Right renal pelvis (tissue), 4 donors: ENCODE measurements at places on chromosomes 5 and 9. TPM values are rescaled to one million over a fixed set of nuclear protein-coding genes. Genes with fewer than 3 reads are reported as not detected.
A peak's percentile ranks its signal among the peaks of the same experiment; 100 is the strongest.

DNA sequence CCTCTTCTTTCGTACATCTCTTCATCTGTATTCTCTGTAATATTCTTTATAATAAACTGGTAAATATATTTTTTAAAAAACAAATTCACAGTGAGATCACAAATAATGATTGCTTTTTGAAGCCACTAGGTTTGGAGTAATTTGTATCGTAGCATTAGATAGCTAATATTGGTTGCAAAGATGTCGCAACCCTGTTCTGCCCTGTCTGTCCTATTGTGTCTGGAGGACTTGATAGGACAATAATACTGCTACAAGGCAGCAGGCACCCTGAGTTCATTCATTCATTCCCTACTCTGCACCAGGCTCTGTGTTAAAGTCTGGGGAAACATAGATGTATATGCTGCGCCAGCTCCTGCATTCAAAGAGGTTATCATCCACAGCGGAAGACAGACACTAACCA, 206.7 kb upstream of the KLF4 start:
- DNase-seq, result no peak

DNA sequence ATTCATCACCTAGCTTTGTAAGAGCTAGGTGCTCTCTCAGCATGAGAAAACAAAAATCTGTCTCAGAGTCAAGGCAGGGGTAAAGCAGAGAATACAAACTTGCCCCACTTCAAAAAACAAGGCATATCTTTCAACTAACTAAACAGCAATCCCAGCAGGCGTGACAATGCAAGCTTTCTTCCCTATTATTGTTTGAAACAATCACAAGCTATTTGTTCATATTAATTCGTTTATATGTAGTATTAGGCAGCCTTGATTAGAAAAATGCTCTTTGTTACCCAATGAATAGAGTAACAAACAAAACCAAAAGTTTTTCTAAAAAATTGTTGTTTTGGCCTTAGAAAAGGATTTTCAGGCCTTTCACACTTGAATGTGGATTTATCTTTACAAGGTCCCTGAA, 71.1 kb downstream of the LPAR1 start:
- DNase-seq, result no peak

DNA sequence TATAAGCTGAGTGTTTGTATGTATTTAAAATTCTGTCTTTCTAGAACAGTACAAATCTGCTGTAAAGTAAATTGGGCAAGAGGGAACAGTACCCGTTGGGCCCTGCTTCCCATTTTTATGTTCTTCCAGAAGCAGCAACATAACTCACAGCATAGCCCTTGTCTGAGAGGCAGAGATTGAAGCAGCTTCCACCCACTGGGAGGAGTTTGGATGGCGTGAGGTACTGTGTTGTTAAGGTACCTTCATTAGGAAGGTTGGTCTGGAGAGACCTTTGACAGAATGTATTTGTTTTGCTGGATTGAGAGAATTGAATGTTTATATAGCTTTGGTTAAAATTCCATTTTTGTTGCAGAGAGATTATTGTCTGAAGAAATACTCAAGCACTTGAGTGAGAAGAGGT, 24.8 kb downstream of the RAI14 start:
- DNase-seq, result no peak

The MARCOL gene
- polyA plus RNA-seq, result 0.12 TPM

DNA sequence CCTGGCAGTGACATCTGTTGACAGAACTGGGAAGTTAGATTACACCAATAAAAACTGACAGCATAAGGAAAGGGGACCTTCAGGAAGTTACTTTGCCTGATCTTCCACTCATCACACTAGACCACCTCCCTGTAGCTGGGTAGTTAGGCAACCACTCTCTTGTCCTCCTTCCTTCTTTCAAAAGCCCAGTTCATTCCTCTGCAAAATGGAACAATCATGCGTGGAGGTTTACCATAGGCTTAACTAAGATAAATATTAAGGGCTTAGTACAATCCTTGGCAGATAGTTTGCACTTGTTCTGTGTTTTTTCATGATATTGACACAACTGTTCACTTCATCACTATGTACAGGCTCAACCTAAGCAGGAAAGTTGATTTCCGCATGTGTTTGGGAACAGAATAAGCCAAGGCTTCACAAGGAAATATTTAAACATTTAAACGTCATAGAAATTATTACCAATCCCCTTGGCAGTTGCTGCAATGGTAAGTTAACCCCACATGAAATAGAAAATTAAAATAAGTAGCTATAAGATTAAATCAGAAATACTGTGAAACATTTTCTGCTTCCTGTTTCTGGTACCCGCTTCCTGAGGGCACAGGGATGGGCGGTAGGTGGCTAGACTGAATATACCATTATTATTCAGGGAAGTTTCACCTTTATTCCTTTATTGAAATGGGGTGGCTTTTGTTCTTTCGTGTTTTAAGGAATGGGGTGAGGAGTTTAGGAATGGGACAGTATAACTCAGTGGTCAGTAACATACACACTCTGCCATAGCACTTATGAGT, 9.9 kb upstream of the PTGER4 start:
- no peak for DNase-seq

The CARTPT gene
- polyA plus RNA-seq, result not detected

DNA sequence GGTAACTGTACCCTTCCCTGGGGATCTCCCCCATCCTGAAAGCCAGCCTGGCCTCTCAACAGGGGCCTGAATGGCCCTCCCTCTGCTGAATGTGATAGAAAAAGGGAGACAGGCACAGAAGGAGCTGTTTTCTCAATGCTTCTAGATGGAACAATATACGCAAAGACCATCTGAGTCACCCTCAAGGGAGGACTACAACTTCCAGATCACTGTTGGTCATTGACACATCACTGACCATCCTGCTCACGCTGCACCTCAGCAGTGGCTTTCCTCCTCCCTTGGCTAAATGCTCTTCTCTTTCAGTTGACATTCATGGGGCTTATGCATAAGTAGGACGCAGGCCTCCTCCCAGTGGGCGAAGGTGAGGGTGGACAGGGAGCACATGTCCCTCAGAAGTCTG, 112.2 kb upstream of the SHB start:
- no peak for DNase-seq

GRCh38 chr5:122035913-122036312, 42.1 kb downstream of the LOX start:
- no peak for DNase-seq

The ASPN gene
- polyA plus RNA-seq, result 16.8 TPM

DNA sequence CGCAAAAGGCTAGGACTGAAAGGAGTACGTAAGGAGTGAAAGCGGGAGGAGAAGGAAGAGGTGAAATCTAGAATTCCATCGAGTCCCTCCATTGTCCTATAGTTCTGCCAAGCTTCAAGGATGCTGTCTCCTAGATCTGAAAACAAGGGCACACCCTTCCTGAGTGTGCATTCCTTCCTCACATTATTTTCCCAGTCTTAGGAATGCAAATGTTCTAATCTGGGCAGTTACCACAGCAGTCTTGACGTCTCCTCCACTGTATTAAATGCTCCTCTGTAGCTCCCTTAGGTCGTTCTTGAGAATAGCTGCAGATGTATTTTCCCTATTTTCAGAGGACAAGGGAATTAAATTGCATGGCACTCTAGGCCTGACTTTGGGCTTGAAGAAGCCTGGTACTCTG, 127.6 kb downstream of the SLIT3 start:
- no peak for DNase-seq

GRCh38 chr5:86748538-86749105, 130.9 kb downstream of the COX7C start:
- no peak for DNase-seq

DNA sequence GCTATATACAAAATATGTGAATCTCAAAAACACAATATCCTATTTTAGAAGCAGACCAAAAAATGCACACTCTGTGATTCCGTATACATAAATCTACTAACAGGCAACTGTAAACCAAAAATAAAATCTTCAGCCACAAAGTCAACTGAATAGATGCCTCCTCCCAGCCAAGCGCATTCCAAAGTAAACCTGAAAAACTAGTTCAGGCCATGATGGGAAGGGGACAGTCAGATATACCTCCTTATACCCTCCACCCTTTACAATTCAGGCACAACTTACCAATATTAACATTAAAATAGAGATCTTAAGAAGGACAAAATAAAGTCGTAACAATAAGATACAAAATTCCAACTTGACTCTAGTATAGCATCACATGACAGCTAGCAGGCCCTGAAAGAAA, 1604.5 kb upstream of the NUDT12 start:
- DNase-seq, result no peak

- no peak for DNase-seq
Measured at GRCh38 chr9:35482071-35482470, 7.8 kb upstream of the RUSC2 start.

The UBE2D2 gene
- polyA plus RNA-seq, result 153 TPM

The AK8 gene
- polyA plus RNA-seq, result 4.3 TPM

The CAVIN4 gene
- polyA plus RNA-seq, result 2.8 TPM

DNA sequence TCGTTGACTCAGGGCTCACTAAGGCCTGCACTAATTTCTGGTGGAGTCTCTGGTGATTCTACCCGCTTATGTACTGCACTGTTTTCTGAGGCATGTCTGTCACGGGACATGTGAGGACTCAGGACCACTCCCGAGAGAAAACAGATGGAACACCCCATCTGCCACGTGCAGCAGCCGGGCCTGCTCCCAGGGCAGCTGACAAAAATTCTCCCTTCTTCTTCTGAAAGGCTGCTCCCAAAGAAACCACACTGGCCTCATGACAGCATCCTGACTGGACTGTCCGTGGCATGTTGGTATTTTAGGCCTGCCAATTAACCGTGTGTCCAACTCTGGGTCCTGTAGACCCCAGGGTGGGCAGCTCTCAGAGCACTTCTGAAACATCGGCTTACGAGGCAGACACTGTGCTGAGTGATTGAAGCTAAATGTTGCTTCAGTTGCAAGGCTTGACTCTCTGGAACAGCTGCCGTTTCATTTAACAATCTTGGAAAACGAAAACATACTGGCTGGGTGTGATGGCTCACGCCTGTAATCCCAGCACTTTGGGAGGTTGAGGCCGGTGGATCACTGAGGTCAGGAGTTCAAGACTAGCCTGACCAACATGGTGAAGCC, 39.0 kb downstream of the FAM240B start:
- DNase-seq, result no peak

DNA sequence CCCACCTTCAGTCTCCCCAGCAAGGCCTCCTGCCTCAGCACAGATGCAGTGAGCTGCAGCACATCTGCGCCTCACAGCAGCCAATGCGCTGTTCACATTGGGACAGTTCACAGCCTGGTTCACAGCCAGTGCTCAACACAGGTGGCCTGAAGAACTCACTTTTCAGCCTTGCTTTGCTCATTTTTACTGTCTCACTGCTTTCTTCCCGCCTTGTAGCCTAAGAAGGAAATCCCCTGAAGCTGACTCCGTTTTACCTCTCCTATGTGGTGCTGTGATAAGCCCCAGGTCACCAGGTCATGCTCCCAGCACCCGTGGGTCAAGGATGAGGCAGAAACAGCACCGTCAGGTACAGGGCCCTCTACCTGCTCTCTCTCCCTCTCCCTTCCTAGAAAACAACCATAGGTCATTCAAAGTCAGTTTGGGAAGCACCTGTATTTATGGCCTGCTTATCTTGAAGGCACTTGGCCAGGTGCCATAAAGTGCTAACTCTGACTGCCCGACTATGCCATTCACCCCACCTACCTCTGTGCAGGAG, 1.1 kb downstream of the GCNT4 start:
- DNase-seq, result no peak

DNA sequence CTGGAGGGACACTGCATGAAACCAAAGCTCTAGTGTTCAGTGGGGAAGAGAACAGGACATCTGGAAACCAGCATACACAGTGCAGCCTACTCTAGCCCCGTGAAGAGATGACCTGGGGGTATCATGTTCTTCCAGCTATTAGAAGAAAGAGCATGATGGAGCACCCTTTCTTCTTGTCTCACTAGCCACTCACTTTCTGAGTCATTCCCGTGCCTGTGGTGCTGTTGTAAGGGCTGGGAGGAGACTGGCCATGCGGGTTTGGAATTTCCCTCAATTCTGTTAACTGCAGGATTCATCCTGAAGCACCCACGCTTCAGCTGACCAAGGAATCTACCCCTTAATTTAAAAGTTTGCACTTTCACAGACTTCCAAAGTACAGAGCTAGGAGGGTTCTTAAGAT, 137.0 kb downstream of the COL23A1 start:
- no peak for DNase-seq

GRCh38 chr5:106876665-106877194, 794.0 kb downstream of the EFNA5 start:
- DNase-seq, result no peak

The FIBCD1 gene
- 0.17 TPM for polyA plus RNA-seq

- peak; percentile 58 for DNase-seq
Measured at GRCh38 chr5:92907938-92908606, 672.9 kb downstream of the NR2F1-AS1 start.

DNA sequence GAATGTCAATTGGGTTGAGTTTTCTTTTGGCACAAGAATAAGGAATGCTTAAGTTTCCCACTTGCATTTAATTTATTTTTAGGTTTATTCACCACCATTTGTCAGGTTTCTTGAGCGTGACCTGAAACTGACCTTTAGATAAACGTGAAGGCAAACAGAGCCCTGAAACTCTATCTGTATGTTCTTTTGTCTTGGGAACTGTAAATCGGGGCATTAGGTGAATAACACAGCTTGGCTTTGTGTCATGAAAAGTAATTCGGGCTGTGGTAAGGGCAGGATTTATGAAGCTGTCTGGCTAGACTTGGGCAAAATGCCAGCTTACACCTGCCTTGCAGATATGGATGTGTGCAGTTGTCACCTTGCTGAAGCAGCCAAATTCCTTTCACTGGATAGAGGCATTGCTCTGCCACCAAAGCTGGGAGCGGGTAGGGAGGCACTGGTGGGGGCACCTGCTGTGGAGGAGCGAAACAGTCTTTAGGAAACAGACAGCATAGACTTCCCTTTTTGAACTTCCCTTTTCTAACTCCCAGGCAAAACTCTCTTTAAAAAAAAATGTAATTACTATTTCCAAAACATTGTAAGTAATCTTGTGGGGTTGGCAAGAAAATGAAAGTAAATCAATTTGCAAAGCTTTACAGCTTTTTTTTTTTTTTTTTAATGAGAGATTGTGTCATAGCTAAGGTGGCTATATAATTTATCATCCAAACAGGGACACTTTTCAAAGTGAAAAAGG, 545.2 kb downstream of the CSNK1G3 start:
- peak; percentile 40 for DNase-seq

- no peak for DNase-seq
Measured at GRCh38 chr5:79135790-79136553, 24.4 kb downstream of the BHMT start.

DNA sequence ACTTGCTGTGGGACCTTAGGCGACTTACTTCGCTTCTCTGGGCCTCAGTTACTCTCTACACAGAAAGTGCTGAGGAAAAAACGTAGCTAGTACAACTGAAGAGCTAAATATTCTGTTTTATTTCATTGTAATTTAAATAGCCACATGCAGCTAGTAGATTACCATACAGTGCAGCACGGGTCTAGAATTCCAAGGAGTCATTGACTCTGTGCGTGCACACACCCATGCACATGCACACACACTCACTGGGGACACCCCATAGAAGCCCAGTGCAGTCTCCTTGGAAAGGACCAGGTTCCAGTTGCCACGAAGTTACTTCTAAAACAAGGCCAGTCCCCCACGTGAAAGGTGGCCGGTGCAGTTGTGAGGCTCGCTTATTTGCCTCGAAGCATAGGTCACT, 17.0 kb downstream of the URM1 start:
- no peak for DNase-seq
